ENCODE measurements at places on chromosomes 5 and 9.

DNA sequence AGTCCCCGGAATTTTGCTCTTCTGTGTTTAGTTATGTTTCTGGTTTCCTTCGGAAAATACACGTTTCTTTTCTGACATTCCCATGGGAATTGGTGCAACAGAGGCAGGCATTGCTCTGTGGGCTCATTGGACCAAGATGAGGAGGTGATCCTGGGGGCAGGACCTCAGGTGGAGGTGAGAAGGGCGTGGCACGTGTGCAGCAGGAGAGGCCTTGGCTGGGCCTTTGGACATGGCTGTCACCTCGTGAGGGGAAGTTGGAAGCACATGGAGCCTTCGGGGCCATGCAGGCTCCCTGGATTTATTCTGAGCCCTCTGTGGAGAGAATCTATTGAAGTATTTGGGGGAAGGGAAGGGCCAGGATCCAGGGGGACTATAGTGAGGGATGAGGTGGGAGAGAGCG, 44.5 kb downstream of the WNK2 start:
- DNase-seq: no peak

DNA sequence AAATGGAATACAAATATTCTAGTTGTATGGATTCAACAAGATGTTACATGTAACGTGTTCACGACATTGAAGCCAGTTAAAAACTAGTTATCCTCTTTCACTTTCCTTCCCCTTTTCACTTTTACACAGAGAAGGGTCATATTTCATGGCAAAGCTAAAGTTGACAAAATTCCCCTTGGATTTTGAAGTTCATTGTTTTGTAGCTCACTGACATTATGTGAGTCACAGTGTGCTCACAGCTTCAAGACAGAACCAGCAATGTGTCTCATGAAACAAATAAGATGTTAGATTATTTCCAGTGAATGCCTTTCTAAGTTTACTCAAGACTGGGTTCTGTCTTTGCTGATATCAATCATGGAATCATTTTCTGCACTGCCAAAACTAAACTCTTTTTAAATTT, 535.5 kb upstream of the GRIN3A start:
- DNase-seq: no peak

DNA sequence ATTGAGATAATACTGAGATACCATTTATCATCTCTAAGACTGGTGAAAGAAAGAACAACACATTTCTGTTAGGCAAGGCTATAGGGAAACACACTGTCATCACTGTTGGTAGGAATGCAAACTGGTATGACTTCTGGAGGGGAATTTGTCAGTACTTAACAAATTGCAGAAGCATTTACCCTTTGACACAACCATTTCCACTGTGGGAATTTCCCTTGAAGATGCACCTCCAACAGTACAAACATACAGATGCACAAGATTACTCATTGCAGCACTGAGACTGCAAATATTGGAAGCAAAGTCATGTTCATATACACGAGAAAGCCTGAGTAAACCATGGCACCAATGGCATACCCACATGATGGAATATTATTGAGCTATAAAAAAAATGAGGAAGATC, 17.6 kb downstream of the GM2A start:
- DNase-seq: peak; percentile 88

DNA sequence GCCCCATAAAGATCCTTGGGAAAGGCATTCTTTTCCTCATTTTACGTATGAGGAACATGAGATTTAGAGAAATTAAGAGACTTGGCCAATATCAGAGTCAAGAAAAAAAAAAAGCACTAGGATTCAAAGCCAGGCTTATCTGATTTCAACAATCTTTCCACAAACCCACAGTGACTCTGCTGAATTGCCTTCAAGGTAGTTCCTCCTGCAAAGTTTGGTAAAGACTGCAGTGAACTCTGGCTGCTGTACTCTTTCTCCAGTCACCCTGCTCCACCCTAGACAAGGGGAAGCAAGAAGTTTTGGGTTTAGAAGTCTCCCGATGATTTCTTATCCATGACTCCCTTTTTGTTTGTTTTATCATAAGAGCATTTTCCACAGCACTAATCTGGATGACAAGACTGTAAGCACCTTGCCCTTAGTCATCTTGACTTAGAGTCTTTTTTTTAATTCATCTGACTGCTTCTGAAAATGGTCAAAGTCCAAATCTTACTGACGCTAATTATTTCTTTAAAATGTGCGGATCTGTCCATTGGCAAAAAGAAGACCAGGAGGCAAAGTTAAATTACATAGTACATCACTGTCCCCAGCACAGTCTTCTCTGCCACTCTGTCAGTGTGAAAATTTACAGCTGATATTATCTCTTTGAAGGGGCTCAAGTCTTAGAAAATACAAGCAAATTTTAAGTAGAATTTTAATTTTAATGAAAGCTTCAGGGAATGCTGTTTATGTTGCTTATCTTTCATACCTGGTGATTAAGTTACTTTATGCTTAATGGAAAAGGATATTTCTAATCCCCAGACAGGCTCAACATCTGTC, 180.1 kb downstream of the TTLL11 start:
- DNase-seq: no peak

DNA sequence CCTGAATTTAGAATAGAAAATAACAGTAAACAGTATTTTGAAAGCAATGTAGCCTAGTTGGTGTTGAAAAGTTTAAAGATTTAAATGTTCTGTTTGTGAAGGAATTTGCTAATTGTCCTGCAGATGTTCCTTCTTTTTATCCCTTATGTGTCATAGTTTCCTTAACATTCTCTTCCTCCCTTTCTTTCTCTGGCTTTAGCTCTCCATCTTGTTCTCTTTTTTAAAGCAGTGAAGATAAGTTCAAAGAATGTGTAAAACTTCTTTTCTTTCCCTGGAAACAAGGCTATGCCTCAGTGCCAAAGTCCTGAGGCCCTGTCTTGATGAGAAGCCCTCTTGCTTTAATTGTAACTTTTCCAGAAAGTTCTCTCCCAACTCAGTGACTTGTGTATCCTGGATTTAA, 24.4 kb upstream of the GAS1 start:
- DNase-seq: no peak

DNA sequence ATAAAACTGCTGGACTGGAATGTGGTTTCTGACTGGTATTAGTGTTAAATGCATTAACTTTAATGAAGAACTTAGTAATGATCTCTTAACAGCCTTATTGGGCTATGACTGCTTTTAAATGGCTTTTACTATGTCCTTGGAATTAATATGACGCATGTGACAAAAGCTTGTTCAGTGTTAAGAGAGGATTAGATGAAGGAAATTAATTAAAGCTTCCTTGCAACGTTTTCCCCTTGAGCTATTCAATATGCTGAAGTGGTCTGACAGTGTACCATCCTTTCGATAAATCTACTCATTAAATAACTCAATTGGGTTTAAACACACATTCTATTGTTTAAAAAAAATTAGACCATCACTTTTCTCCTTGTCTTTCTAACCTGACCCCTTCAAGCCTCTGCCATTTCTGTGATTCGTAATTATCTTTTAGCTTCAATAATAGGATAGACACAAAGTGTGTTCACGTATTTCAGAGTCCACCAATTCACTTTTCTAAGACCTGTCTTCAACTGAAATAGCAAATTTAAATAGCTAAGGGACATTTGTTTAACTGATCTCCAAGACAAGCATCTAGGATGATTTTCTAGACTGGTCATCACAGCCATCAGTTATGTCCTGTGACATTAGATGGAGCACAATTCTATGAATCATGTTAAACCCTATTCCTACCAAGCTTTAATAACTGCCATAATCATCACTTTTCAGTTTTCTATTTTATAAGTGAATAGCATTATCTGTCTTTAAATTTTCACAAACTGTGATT, 1258.0 kb upstream of the CDH9 start:
- DNase-seq: no peak

- DNase-seq: peak; percentile 36
Observed at GRCh38 chr5:62473209-62473608, 60.6 kb downstream of the IPO11 start.

DNA sequence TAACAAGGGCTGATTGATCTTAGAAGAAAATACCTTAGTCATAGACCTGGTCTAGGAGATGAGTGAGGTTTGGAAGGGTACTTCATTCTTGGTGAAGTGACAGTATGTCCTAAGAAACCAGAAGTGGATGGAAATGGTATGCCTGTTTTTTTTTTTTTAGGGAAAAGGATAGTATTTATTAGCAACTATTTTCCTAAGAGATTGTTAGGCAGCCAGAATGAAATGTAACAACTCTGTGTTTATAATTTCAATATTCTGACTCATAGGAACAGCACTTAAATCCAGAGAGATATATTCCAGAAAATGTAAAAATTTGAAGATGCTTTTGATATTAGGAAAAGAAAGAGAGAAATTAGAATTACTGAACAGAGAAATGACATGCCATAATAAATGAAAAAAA, 21.2 kb upstream of the ARL14EPL start:
- DNase-seq: no peak

GRCh38 chr5:181121675-181122561, 9.1 kb downstream of the OR2V1 start:
- no peak for DNase-seq

DNA sequence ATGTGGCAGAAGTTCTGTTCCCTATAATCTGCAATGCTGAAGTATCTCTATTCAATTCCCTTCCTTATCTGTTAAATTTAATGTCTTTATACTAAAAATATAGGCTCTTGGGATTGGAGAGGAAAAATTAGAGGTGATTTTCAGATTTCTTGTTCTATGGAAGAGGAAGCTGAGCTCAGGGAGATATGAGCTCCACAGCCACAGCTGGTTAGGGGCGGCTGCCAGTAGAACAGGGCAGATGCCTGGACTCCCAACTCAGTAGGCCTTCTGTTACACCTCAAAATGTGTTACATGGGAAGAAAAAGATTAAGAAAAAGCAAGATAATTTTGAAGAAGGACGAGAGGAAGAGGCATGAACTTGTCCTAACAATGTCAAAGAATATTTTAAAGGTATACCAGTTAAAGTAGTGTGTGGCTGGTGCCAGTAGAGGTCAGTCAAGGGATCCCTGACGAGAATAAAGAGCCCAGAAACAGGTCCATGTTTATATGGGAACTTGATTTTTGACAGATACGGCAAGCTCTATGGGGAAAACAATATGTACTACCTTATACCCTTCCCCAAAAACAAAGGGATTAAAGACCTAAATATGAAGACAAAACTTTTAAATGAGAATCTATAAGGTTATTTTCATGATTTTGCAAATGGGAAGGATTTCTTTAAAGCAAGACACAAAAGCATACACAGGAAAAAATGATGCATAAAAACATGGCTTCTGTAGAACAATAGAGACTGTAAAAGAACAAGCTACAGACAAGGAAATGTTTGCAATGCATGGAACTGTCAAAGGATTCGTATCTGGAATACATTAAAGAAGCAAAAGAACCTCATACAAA, 28.7 kb downstream of the DNAJC21 start:
- peak; percentile 35 for DNase-seq

DNA sequence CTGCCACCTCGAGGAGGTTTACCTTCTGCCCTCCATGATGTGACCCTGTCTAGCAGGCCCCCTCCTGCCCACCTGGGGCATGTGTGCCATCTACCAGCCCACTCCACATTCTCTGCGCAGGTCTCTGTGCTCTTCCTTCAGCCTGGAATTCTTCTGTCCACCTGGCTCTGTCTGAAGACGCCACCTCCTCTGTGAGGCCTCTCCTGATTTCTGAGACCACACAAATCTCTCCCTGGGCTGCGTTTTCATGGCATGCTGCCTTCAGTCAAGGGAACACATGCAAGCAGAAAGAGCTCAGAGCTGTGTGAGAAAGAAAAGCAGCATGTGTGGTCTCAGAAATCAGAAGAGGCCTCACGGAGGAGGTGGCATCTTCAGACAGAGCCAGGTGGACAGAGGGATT, 22.1 kb downstream of the FOXE1 start:
- no peak for DNase-seq

DNA sequence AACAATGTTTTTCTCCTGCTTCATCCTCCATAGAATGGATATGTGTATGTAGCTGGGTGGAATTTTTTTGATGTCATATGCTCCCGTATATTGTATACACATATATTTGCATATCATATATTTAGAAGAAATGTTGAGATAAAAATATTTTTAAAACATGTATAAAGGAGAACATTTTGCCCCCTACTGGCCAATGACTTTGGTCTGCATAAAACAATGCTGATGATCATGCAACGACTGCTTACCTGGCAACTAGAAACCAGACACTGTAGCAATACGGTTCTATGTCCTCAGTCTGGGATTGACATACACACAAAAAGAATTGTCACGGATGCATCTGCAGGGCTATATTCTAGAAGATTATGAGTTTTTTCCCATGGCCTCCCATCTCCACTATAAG, 503.6 kb downstream of the ELAVL2 start:
- DNase-seq: no peak

DNA sequence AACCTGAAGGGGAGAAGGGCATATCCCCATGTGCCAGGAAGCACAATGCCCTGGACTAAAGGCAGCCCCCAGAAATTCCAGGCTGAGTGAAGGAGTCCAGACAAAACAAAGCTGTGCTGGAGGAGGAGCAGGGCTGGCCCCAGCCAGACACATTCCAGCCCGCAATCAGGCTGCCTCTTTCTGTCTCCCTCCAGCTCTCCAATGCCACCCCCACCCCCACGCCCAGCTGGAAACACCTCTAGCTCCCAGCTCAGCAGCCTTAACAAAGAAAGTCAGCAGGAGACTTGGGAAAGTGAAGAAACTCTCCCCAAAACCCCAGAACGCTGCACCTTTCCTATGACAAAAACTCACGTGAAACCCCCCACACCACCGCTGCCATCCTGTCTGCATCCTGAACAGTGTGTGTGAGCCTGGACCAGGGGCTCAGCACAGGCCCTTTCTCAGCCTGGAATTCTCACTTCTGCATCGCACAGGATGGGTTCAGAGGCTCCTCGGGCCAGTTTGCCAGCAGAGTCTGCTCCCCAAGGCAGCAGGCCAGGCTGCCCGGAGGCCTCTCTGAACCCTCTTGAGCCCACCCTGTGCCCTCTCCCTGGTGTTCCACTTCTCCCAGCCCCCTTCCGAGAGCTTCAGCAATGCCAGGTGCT, 96.2 kb upstream of the ICE1 start:
- DNase-seq: no peak

DNA sequence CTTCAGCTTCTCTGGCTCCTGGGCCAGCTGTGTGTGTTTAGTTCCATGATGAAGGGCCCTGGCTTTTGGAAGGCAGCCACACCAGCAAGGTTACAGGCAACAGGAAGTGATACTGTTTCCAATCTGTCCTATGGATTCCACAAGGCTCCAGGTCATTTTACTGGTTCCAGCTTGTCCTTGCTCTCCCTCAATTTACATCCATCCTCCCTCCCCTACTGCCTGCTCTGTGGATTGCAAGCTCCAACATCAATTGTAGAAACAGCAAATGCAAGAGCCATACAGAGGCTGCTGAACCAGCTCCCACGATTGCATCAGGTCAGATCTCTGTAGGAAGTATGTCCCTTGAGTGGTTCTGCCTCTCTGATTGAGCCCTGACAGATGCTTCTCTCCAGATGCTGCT, 409.8 kb downstream of the NTRK2 start:
- DNase-seq: no peak

- peak; percentile 34 for DNase-seq
Observed at GRCh38 chr9:77018058-77018968, 1.1 kb upstream of the FOXB2 start.

GRCh38 chr5:179766726-179767455, 26.9 kb upstream of the LTC4S start:
- DNase-seq: no peak

- peak; percentile 90 for DNase-seq
Observed at GRCh38 chr5:135269931-135270421, 129.1 kb downstream of the MACROH2A1 start.

GRCh38 chr9:93315960-93316359, 132.0 kb downstream of the WNK2 start:
- no peak for DNase-seq

GRCh38 chr9:127741831-127742434, 6.8 kb upstream of the TOR2A start:
- DNase-seq: peak; percentile 78

Data from EL (cell line).